T-helper 2 cell treated with Interferon-gamma antibody and Interleukin-4, amounts not matched to agents 100 ng/mL and 5 ng/mL, for 36 hours (primary cell): ENCODE measurements at places on chromosomes 13 and 19. TPM values are rescaled to one million over a fixed set of nuclear protein-coding genes. Genes with fewer than 3 reads are reported as not detected.

The SYCN gene
- total RNA-seq: not detected in 2 replicates

The PRTN3 gene
- not detected in 2 replicates for total RNA-seq

The CCNA1 gene
- 13.5 and 14.1 TPM in 2 replicates for total RNA-seq

The LHB gene
- not detected in 2 replicates for total RNA-seq

The TMEM238 gene
- 10.3 and 11.7 TPM in 2 replicates for total RNA-seq

The GPC6 gene
- total RNA-seq: not detected in 2 replicates

The ACER1 gene
- total RNA-seq: 0.11 and 0.18 TPM in 2 replicates
